Stimulated activated CD4-positive, alpha-beta T cell treated with anti-CD3 and anti-CD28 coated beads, TNF-alpha, amount 100 ng/mL, for 48 hours (primary cell): ENCODE measurements at places on chromosomes 12 and 14.

DNA sequence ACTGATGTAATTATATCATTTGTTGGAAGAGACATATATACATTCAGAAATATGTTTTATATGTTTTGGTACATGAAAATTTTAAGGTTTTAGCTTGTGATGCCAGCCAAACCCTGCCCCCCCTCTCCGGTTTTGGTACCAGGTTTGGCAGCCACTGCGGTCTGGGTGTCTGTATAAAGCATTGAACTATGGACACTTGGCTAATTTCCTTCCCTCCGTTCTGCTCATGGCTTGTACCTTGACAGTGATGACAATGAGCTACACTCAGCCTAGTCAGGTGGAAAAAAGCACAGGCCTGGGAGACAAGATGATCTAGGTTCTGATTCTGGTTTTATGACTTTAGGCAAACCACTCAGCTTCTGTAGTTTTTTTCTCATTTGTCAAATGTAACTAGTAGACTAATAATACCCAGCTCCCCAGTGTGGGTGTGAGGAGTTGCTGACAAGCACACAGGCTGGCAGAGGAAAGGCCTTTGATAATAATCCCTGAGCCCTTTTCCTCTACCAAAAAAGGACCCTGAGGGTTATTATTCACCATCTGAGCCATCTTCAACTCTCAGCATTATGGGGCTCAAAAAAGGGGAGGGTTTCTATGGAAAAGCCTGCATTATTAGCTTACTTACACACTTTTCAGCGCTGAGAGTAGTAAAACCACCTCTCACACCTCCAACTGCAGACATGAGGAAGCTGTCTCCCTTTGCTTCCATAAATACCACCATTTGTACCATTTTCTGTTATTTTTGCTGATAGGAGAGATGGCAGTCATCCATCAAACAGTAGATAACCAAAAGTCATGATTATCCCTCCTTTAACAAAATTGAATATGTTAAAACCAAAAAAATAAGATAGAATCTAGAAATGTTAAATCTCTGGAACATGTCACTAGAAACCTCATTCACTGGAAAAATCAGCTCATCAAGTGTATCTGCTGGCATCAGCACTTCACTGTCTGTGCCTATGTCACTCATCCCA is 76.3 kb upstream of the PSMC1 start:
- no peak for DNase-seq

DNA sequence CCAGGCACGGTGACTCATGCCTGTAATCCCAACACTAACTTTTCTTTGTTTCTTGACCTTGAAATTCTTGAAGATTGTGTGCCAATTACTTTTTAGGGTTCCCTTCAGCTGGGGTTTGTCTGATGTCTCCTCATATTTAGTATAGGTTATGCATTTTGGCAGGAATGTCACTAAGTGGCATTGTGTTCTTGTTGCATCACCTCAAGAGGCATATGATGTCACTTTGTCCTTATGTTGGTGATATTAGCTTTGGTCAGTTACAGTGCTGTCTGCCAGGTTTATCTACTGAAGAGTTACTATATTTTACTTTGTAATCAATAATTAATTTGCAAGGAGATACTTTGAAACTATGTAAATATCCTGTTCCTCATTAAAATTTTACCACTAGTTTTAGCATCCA is 61.0 kb upstream of the BTG1 start:
- DNase-seq, result no peak

GRCh38 chr14:69593018-69593677 is 18.2 kb upstream of the SUSD6 start:
- no peak for DNase-seq

GRCh38 chr12:14678547-14679150 is 17.8 kb downstream of the GUCY2C start:
- DNase-seq, result no peak

DNA sequence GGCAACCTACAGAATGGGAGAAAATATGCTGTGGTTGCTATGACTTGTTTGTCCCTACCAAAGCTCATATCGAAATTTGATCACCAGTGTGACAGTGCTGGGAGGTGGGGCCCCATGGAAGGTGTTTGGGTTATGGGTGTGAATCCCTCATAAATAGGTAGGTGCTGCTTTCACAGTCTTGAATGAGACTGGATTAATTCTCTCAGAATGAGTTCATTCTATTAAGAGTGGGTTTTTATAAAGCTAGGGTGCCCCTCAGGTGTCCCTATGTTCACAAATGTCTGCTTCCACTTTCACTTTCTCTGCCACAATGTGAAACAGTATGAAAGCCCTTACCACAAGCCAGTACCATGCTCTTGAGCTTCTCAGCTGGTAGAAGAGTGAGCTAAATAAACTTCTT is 133.5 kb downstream of the CPNE8 start:
- no peak for DNase-seq
